ENCODE measurements at places on chromosomes 5 and 9. TPM values are rescaled to one million over a fixed set of nuclear protein-coding genes. Genes with fewer than 3 reads are reported as not detected.

DNA sequence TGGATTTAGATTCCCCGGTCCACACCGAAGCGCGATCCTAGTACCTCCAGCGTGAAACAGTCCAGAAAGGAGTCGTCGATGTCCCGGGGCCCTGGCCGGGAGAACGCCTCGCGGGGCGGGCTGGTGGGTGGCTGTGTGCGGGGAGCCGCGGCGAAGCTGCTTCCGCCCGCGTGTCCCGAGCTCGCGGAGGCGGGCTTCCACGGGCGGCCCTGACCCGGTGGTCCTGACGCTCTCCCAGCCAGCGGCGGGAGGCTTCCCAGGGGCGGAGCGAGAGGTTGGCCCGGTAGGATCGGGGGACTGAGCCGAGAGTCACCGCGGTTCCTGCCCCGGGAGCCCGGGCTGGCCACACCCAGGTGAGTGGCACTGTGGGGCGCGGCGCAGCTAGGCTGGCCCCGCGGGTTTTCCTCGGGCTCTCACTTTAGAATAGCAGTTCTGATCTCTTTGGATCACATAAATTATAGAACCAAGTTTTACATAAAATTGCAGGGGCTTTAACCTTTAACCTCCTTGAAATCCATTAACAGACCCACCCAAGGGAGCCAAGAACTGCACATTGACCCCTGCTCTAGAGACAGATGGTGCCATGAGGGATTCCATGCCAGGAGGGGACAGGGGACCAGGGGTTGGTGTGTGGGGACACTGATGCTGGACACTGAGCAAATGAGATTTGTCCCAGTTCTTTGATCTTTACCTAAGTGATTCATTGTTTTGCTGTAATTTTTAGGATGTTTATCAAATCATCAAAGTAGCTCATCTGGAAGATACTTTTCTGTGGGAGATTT lies 29.2 kb upstream of the IL31RA start:
- H3K27me3 ChIP-seq, result peaks cover 8% of the 10 kb centered on the region
- H3K36me3 ChIP-seq, result no peaks in the 10 kb centered on the region
- H3K4me1 ChIP-seq, result peaks cover 10% of the 10 kb centered on the region
- no peak for DNase-seq

GRCh38 chr5:81420039-81420667 lies 26.2 kb upstream of the ACOT12 start:
- H3K27ac ChIP-seq, result no peak overlapping the region
- no peaks in the 10 kb centered on the region for H3K4me1 ChIP-seq
- DNase-seq, result no peak
- H3K36me3 ChIP-seq, result peaks cover 5% of the 10 kb centered on the region
- H3K27me3 ChIP-seq, result no peaks in the 10 kb centered on the region

GRCh38 chr5:119515192-119515591 lies 62.9 kb downstream of the HSD17B4 start:
- H3K4me1 ChIP-seq, result no peaks in the 10 kb centered on the region
- H3K4me3 ChIP-seq, result no peak overlapping the region
- H3K36me3 ChIP-seq, result peaks cover 40% of the 10 kb centered on the region
- no peaks in the 10 kb centered on the region for H3K27me3 ChIP-seq
- DNase-seq, result no peak
- no peak overlapping the region for H3K27ac ChIP-seq

Gene PCBD2
- 10.9 TPM for total RNA-seq

Gene DMRT3
- not detected for total RNA-seq

Gene PCDHGB5
- total RNA-seq, result 9.7 TPM
